Pancreas (tissue), 10 donors: ENCODE measurements at places on chromosomes 5 and 9. TPM values are rescaled to one million over a fixed set of nuclear protein-coding genes. Genes with fewer than 3 reads are reported as not detected.

IRF1 gene
- polyA plus RNA-seq = 30.8 TPM

WNT8A gene
- not detected for polyA plus RNA-seq

PLEKHG4B gene
- polyA plus RNA-seq = 0.30 TPM

MED7 gene
- polyA plus RNA-seq = 7.1 TPM
